ENCODE measurements at places on chromosomes 2 and 18.

DNA sequence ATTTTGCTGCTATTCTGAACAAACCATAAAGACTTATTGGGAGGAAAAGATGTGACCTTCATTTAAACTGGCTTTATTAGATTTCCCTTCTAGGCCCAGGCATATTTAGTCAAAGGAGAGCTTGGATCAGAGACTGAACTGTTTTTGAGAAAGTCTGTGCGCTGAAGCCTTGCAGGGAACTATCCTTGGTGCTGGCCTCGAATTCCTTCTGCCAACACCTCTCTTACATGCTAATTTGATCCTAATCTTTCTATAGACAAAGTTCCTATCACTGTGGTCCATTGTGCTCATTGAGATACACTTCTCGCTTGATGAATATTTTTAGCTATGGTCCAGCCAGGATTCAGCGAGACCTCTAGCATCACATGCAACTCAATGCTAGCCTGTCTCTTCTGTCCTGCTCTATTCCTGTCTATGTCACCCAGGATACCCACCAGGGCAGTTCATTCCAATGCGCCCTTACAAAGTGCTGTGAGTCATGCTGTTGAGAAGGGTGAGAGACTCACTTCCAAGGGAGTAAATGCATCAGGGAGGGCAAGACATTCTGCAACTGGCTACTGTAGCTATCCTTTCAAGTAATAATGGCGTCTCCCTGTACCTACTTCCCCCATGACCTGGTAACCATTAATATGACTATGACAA lies 356.7 kb upstream of the LYPD1 start:
- peak; percentile 39 for DNase-seq

DNA sequence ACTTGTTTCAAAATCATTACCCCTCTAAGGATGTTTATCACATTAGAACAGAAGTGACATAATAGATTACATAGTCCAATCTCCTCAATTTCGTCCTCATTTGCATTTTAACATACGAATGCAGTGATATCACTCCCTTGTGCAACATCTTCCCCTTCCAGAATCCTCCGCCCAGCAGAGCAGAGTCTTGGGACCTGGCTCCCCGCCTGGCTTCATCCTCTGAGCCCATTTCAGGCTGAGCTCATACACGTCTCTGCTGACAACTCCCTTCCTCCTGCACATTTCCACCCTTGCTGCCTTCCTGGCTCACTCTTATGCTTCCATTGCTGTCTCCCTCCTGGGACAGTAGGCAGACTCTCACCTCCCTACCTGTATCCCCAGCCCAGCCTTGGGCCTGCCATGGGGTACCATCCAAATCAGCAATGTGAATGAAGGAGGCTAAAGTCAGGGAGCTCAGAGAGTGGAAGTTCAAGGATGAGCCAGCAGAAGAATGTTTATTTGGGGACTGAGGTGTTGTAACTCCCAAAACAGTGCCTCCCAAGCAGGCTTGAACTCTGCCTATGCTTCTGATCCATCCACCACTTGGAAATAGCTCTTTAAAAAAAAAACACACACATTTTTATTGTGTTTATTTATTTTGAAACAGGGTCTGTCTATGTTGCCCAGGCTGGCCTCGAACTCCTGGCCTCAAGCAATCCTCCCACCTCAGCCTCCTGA lies 165.2 kb downstream of the TMEM200C start:
- DNase-seq = no peak

DNA sequence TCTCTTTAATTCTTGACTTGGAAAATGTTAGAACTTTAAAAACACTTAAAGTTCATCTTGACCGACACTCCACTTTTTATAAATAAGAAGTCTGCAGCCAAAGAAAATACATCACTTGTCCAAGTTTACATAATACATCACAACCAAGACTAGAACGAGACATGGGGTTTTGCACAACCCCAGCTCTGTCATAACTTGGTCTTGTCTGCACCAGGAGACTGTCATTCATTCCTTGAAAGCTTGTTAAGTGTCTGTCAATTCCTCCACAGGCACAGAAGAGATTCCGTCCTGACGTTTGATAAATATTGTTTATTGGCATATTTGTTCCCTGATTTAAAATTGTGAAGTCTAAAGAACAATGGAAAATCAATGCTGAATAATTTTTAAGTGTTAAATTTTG lies 139.5 kb upstream of the SETBP1 start:
- no peak for DNase-seq

DNA sequence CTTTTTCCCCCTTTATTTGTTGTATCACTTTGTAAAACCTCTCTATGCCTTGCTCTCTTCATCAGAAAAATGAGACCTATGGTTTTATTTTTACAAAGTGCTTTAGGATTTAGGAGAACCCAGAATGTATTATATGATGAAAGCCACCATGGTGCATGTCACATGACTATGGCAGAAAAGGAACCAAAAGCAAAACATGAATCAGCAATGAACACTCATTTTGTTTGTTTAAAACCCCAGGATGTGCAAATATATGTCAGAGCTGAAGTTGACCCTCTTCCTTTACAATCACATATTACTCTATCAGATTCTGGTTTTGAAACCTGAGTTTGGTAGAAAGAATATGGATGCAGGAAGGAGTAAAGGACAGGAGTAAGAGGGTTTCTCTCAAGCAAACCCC lies 70.0 kb downstream of the FIGN start:
- DNase-seq = no peak

DNA sequence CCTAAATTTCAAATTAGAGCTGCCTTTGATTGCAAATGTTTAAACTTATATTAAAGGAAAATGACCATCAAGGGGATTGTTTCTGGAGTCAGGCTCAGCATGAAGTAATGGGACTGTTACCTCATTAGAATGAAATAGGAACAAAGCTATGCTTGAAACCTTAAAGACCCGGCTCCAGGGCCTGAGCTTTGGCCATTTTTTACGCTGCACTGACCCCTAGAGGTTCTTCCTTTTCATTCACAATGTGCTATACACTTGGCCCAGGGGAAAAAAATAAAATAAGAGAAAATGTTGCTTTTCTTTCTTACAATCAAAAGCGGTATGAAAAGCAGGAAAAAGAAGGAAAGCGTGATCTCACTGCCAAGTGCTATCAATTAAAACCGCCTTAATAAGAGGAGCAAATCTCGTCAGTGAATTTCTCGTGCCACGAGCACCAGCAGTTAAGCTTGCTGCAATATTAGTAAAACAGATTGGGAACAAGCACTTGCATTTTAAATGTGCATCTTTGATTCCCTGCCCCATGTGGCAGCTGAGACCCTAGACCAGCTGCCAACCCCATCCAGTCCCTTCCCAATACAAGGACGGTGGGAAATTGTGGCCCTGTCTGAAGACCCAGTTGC lies 96.6 kb downstream of the MBD2 start:
- DNase-seq = peak; percentile 76

GRCh38 chr2:32358111-32358482 lies 1.3 kb downstream of the BIRC6 start:
- DNase-seq = peak; percentile 42

GRCh38 chr18:36849288-36850006 lies 20.5 kb downstream of the KIAA1328 start:
- DNase-seq = no peak
